Naive thymus-derived CD4-positive, alpha-beta T cell (primary cell): ENCODE measurements at places on chromosomes 1 and 21. TPM values are rescaled to one million over a fixed set of nuclear protein-coding genes. Genes with fewer than 3 reads are reported as not detected.

GRCh38 chr1:206506405-206507283 lies 687 bp upstream of the RASSF5 start:
- DNase-seq = no peak

- DNase-seq = no peak
These were observed 11.4 kb upstream of the BCAR3 start for GRCh38 chr1:93692983-93693591.

CASZ1 gene
- 15.9 TPM for total RNA-seq

GRCh38 chr1:158371188-158371953 lies 17.7 kb downstream of the CD1E start:
- DNase-seq = no peak

DNA sequence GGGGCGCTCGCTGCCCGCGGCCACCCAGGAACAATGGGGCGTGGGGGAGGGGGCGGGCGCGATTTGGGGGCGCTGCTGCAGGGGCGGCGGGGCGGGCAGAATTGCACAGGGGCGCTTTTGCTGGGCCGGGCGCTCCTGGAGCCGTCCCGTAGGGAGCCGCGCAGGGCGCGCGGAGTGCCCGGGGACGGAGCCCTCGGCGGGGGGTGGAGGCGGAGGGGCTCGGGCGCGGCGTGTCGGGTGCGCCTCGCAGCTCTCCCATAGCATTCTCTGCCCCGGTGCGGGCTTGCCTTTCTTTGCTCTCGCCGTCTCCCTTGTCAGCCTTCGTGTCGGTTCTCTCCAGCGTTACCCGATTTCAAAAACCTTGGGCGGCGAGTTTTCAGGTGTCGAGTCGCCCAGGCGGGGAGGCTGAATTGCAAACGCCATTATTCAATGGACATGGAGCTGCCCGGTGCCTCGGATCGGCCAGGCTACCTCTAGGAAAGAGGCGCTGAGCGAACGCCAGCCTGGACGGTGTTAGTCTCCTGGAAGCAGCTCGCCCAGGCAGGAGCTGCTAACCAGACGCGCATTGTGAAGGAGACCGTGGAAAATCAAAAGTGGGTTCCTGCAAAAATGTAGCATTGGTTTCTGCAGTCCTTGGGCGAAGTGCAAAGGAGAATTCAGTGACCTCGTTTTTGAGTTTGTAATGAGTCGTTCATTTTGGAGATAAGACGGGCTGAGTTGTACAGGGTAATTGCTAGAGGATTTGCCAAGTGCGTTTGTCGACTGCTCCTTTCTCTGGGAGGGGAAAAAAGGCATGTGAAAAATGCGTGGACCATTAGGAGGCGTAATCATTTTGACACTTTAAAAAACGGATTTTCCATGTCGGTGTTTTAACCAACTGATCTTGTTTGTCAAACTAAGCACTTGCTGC lies 626 bp downstream of the CXADR start:
- peak; percentile 23 for DNase-seq

DNA sequence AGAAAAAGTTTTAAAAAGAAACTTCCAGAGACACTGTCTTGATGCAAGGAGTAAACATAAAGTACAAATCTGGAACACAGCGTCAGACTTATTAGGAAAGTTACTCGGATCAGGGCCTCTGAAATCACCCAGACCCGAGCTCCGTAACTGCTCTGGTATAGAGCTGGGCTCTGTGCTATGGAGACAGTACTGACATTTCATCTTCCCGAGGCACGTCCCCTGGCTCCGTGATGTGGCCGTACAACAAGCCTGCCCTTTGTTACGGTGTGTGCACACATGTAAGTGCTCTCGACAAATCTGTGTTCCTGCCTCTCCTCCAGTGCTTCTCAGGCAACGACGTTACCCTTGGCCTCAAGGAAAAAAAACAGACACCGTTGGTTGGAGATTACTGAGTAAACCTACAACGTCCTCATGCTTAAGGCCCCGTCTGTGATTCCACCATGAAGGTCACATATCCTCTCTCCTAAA lies 107.0 kb upstream of the IRF2BP2 start:
- DNase-seq = no peak

DNA sequence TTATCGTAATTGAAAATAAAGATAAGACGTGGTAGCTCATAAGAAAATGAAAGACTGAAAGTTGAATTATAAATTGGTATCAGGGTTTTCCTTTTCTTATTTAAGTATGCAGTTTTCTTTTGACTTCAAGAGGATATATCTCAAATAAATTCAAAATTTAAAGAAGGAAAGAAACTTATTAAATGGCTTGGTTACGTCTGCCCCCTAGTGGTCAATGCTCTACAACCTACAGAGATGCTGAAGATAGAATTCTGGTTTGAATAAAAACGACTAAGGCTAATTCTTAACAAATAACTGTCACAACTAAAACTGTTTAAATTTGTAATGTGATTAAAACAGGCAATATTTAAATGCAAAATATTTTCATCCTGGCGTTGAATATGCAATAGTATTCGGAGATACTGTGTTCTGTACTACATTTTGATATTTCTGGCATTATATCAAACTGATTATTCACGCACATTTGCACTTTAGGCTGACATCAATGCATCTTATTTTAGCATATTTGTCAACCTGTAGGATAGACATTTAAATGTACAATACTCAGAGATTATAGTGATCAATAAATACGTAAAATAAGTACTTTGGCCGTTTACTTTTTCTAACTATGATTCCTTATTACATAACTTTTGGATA lies 26.8 kb downstream of the IFI44 start:
- peak; percentile 62 for DNase-seq

C21orf58 gene
- 35.1 and 38.4 TPM in 2 replicates for total RNA-seq

DNA sequence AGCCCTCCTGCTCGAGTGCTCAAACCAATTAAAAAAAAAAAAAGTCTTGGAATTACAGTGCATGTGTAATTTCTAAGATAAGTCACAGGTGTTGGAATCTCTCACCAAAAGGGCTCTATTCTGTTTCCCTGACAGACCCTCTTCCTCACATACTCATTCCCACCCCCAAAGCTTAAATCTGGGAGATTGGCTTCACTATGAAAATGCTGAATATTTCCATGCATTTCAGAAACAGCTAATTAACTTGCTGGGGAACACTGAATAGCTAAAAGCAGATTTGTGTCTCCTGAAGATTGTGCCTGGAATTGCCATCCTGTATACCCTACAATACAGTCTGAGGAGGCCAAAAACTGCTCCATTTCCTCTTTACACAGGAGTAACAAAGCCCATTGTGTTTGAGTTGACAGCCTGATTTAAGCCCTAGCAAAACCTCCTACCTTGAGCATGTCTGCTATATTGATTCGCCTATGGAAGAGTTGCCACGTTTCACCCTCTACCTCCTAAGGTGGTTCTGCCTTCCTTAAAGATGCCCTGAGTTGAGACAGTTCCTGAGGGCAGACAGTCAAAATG lies 1.4 kb upstream of the PIK3R3 start:
- no peak for DNase-seq

- DNase-seq = no peak
These were observed 2.2 kb upstream of the SSBP3 start for GRCh38 chr1:54408147-54409066.

DNA sequence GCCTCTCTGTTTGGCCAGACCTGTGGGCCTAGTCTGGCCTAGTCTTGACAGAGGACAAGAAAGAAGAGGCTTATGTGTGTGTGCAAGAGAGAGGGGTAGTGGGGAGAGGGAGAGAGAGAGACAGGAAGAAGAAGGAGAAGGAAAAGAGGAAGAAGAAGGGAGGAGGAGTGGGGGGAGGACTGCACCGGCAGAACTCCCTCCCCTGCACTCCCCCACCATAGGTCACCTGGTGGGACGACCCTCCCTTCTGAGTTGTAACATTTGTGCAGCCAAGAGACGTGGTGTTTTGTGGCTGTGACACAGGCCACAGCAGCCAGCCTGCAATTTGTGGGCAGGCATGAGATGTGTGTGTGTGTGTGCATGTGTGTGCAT lies 4.3 kb downstream of the INAVA start:
- no peak for DNase-seq

DNA sequence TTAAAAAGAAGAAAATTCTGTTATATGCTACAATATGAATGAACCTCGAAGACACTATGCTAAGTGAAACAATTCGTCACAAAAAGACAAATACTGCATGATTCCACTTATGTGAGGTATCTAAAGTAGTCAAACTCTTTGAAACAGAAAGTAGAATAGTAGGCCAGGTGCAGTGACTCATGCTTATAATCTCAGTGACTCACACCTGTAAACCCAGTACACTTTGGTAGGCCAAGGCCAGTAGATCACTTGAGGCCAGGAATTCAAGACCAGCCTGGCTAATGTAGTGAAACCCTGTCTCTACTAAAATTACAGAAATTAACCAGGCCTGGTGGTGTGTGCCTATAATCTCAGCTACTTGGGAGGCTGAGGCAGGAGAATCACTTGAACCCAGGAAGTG lies 25.7 kb downstream of the EPHA10 start:
- DNase-seq = no peak

CRNN gene
- total RNA-seq = not detected

C1orf141 gene
- not detected for total RNA-seq

SLC30A10 gene
- not detected in 2 replicates for total RNA-seq

DNA sequence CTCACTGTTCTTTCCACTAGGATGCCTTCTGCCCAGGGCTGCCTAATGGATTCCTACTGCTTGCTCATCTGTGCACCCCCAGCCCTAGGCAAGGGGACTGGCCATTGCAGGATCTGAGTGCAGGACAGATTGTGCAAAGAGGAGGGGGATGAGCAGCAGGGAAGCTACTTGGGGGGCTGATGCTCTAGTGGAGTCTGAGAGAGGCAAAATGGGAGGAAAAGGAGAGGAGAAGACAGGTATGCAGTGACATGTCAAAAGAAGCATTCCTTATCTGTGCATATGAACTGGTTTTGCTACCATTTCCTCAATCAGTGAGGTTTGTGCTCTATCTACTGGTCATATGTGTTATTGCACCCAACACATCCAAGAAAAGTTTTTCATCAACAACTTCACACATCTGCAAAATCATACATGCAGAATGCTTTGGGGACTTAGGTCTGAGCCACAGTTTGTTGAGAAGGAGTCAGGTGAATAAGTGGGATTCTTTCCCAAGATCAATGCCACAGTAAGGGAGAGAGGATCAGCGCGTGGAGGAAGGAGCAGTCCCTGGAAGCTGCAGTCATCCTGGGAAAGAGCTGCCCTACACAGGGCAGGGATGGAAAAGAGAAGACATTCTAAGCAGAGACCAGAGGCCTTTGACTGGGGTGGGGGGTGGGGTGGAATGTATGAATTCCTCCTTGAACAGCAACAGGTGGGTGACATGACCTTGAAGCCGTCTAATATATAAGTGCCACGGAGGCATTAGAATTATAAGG lies 14.4 kb downstream of the SLC5A9 start:
- DNase-seq = peak; percentile 30

FAM72C gene
- not detected for total RNA-seq

DNA sequence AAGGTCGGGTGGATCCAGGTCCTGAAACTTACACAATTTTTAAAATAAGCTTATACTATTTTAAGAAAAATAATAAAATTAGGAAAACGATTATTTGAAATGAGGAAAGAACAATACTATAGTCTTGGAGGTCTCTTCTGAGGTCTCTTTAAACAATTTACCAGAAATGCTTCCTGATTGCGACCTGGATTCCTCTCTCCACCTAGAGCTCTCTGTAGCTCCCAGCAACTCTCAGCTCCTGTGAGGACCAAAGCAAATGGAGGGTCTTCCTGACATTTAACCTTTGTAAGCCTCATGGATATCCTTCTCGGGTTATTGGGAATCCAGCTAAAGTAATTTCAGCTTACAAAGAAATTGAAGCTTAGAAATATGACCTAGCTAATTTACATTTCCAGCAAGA lies 886 bp downstream of the BTBD8 start:
- peak; percentile 2 for DNase-seq

OPTC gene
- not detected for total RNA-seq

- no peak for DNase-seq
These were observed 24.3 kb upstream of the PCP4 start for GRCh38 chr21:39842741-39843459.

DNA sequence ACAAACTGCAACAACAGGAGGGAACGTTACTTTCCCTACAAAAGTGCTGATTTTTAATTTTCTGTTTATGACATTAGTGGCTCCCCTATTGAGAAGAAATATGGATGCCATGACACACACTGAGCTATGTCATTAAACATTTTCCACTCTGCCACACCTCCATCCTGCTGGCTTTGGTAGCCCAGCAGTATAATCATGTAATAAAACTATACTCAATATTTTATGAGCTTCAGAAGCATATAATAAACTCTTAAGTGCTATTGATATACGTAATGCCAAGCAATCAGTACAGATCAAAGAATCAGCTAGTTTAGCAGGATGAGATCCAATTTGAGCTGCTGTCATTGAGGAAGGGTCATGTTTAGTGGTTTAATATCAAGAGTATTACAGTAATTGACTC lies 141.3 kb upstream of the LRRC7 start:
- no peak for DNase-seq

- peak; percentile 84 for DNase-seq
These were observed 215.5 kb upstream of the USP25 start for GRCh38 chr21:15514073-15514946.

DNA sequence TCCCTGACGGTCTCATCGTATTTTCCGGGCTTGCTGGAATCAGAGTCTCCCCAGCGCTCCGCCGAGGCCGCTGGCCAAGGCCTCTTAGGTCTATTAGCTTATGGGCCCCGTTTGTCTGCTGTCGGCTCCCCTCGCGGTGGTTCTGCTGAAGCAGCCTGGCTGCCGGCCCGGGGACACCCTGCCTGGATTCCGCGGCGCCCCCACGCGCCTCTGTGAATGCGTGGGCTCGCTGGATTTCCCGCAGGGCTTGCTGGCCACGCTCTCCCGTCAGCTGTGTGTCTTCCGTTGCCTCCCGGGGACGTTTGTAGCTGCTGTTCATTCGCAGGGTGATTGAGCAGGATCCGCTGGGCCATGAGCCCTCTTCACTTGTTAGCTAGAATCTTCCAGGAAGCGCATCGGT lies 8.4 kb downstream of the LRRC3 start:
- DNase-seq = no peak

- no peak for DNase-seq
These were observed 33.5 kb downstream of the VPS26C start for GRCh38 chr21:37233551-37234146.
